ENCODE measurements at places on chromosomes 3 and 15.

- peak; percentile 57 for DNase-seq
Observed at GRCh38 chr15:41967506-41968206, 4.7 kb downstream of the EHD4 start.

DNA sequence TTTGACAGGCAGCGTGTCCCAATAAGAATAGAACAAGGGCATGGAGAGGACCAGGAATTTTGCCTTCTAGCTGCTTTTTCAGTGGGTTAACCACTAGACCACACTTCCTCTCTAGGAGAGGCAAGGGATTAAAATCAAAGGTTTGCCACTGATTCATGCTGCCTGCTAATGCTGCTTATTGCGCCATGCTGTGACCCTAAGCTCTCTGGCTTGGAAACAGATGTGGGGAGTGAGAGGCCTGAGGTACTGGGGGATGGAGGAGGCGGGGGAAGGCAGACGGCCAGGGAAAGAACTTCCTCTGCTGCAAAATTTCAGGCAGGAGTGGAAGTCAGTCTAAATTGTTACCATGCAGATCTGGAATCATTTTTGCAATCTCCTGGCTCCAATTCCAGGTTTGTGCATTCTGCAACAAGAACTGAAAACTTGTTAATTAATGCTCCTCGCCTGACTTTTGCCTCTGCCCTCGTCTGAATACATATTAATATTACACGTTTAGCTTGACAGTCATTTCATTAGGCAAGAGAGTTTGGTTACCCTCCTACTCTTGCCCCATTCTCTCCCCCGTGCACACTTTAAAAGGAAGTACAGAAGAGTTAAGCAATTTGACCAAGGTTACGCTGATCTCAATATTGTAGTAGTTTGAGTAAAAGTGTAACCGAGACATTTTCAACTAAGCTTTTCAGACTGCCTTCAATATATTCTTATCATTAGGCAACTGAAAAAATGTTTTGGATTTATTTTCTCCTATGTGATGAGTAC lies 121.7 kb upstream of the SPRED1 start:
- peak; percentile 33 for DNase-seq

DNA sequence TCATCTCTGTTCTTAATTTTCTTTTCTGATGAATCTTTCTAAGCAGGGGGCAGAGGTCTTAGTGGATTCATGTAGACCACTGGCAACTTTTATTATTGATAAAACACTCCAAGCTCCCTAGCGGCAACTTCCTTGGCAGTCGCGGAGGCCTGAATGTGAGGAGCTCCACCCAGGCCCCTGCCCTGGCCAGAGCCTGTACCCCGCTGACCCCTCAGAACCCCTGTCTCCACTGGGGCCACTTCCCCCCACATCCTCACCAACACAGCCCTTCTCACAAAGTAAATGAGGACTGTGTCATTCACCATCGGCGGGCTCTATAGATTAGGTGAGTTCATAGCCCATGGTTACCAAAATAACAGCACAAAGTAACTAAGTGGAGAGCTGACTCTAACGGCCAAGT lies 111.6 kb downstream of the TPRA1 start:
- no peak for DNase-seq

DNA sequence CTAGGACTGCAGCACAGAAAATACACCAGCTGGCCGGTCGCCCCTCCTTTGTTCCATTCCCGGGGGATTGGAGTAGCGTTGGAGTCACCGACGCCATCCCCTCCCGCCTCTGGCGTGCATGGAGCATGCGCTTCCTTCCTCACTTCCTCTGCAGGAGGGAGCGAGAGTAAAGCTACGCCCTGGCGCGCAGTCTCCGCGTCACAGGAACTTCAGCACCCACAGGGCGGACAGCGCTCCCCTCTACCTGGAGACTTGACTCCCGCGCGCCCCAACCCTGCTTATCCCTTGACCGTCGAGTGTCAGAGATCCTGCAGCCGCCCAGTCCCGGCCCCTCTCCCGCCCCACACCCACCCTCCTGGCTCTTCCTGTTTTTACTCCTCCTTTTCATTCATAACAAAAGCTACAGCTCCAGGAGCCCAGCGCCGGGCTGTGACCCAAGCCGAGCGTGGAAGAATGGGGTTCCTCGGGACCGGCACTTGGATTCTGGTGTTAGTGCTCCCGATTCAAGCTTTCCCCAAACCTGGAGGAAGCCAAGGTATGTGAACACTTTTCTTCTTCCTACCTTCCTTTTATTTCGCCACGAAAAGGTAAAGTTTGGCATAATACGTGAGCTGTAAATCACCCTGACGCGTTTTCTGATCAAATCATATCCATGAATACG lies at the start of gene SCG3:
Gene SCG3, plus strand, starts transcription at position 201 of the 661 bp plus-strand sequence. Its CDS starts 253 bp downstream, at position 454.
- peak; percentile 55 for DNase-seq

GRCh38 chr3:34213478-34213877 lies 415.0 kb downstream of the PDCD6IP start:
- no peak for DNase-seq

DNA sequence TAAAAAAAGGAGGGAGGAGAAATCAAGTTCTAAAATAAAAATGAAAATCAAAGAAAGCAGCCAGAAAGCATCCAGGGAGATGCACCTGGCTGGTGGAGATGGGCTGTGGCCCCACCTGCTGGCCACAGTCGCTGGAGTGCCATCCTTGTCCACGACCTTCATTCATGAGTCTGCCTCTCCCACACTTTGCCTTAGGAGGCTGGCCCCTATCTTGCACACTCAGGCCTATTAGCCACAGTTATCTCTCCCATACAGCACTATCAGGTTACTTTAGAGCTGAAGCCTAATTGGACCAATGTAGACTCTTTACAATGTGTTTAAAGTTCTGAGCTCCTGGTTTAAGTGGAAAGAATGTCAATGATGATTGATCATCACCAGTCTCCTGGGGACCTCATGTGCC lies 392.0 kb upstream of the RORA start:
- no peak for DNase-seq

DNA sequence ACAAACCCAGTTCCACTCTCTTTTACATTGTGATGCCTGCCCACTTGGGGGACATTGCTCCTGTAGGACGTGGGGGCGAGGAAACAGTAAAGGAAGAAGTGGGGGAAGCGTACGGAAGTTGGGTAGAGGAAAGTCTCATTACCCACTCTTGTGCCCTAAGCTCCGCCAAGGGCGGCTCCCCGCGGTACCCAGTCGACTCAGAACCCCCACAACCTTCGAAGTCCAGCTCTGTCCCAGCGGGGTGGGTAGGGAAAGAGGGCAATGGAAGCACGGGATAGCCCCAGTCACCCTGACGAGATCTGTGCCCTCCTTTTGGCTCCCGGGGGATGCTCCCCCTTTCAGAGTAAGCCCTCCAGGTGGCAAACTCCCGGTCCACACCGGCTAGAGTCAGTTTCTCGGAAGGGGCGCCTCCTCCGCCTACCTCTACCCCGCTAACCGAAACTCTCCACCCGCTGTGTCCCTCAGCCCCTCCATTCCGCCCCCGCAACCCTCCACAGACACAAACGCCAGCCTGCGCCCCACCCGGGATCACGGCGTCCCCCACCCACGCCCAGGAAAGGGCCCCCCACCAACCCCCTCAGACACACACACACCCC lies 527 bp downstream of the CSNK1G1 start:
- peak; percentile 26 for DNase-seq

DNA sequence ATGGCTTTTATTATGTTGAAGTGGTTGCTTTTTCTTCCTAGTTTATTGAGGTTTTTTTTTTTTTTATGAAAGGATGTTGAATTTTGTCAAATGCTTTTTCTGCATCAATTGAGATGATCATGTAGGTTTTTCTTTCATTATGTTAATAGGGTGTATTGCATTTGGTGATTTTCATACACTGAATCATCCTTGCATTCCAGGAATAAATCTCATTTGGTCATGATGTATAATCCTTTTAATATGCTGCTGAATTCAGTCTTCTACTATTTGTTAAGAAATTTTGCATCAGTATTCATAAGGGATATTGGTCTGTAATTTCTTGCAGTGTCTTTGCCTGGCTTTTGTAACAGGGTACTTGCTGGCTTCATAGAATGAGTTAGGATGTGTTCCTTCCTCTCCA lies 11.5 kb upstream of the CLRN1 start:
- DNase-seq, result no peak

GRCh38 chr3:114566767-114567166 lies 272.9 kb downstream of the TIGIT start:
- DNase-seq, result no peak

GRCh38 chr15:63909819-63910437 lies 76.2 kb upstream of the HERC1 start:
- DNase-seq, result no peak

- no peak for DNase-seq
Observed at GRCh38 chr15:34734303-34734702, 20.5 kb downstream of the GJD2 start.

DNA sequence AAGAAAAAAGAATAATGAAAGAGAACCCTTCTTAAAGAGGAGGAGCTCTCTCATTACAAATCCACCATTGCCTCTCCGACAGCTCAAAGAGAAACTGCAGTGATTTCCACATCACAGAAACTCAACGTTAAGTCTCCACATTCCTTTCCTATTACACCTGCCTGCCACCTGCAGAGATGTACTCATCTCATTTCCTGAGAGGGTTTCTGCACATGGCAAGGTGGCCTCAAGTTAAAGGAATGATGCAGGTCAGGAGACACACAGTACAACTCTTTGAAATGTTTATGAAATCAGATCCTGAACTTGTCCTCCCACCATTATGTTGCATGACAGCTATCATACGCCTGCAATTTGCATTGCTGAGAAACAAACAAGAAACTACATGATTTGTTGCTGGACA lies 458.4 kb upstream of the ADAMTS9 start:
- DNase-seq, result no peak

DNA sequence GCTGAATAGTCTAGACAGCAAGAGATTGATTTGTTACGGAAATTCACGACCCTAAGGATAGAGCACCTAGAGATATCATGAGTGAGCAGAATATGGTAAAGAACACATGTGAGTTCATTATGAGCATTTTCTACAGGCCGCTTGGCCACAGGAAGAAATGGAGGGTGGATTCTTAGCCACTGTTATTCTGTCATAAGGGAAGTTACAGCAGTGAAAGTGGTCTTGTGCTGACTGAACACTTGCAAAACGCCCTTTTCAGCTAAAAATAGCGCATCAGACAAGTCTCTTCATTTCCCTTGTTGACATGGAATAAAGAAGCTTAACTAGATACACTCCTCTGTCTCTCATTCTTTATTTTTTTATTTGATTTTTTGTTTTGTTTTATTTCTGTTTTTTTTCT lies 19.8 kb downstream of the DGKG start:
- DNase-seq, result no peak

DNA sequence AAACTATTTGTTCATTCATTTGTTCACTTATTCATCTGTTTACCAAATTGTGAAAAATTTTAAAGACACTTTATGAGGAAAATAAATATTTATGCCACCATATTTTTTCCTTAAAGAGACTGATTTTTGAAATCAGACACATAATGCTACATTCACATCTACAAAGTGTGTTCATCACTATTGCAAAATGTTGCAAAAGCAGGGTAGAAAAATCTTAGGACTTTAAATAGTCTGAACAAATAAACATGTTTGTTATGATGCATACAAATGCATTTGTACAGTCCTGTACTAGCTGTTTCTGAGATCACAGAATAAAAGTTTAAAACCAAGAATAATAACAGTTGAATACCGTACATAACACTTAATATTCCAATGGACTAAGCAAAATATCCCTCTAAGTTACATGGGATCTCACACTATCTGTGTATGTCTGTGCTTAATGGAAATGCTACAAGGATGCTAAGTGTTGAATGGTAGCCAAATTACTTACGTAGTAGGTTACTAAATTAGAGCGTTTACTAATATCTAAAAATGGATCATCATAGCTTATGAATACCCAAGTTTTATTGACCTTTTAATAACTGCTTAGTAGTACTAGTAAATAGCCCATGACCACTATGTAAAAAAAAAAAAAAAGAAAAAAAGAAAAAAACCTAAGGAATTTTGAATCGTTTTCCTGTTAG lies 25.1 kb downstream of the ATP11B start:
- no peak for DNase-seq

DNA sequence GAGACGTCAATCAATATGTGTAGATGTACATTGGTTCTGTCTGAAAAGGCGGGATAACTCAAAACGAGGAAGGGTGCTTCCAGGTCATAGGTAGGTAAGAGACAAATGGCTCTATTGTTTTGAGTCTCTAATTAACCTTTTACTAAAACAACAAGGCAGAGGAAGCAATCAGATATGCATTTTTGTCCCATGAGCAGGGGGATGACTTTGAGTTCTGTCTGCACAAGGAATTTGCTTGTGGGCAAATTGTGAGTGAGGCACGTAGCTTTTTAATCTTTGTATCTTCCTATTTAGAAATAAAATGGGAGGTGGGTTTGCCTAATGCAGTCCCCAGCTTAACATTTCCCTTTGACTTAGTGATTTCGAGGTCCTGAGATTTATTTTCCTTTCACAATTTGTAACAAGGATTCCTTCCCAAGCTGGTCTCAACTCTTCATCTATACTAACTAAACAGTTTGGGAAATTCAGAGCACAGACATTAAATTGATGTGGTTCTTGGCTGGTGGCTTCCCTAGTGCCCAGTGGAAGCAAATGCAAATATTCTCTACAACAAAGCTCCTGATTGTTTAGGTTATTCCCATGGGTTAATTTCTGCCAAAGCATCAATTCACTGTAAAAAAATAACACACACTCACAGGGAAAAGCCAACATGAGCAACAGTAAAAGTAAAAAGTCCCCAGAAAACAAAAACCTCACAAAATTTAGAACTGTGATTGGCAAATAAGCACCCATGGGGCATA lies 738.8 kb upstream of the SGO1 start:
- DNase-seq, result no peak

DNA sequence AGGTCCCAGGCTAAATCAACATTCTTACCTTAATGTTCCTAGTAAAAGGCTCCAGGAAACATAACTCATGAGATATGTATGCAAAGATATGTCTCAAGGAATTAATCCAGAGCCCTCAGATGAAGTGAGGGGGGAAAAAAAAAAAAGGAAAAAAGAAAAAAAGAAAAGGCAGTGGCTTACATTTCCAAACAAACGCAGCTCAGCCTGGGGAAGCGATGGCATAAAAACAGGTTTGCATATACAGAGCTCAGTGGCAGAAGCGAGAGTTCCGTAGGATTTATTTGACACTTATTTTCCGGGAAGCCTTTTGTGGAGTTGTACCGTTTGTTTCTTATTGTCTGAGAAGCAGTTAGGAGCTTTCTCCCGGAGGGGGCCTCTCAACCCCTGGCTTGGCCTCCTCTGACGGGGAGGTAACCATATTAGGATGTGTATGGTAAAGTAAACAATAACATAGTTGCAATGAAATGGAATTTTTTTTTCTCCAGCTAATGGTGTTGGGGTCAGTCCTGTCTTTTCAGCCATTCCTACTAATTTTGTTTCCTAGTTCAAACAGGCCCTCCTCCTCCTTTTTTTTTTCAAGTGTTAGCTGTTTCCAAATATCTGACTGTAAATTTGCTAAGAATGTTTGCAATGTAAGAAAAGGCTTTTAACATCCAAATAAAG lies 338.6 kb downstream of the FOXP1 start:
- no peak for DNase-seq

GRCh38 chr3:99211309-99211708 lies 309.8 kb upstream of the DCBLD2 start:
- DNase-seq, result no peak

- no peak for DNase-seq
Observed at GRCh38 chr15:41278319-41278718, 47.3 kb downstream of the CHP1 start.
